ENCODE measurements at places on chromosomes 3 and 15. TPM values are rescaled to one million over a fixed set of nuclear protein-coding genes. Genes with fewer than 3 reads are reported as not detected.

DNA sequence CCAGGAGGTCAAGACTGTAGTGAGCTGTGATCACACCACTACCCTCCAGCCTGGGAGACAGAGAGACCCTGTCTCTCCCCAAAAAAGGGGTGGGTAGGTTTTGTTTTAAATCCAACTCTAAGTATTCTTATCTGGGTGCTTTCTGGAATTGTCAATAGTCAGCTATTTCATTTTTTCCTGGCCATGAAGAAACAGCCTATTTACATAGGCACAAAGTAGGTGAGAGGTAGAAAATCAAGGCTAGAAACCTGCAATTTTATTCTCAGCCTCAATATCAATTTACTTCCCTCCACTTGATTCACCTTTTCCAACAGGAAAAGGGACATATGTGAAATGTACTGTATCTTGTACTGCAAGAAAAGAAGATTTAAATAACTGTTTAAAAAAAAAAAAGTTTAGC lies 45.9 kb downstream of the CSNK1G1 start:
- no peak for DNase-seq
- H3K27ac ChIP-seq, result no peak overlapping the region
- peaks cover 5% of the 10 kb centered on the region for H3K4me1 ChIP-seq
- no peak overlapping the region for H3K4me3 ChIP-seq
- H3K36me3 ChIP-seq, result no peaks in the 10 kb centered on the region

GRCh38 chr3:120661106-120661905 lies 20.7 kb downstream of the HGD start:
- no peak overlapping the region for H3K4me3 ChIP-seq
- no peak overlapping the region for H3K27ac ChIP-seq
- no peaks in the 10 kb centered on the region for H3K27me3 ChIP-seq
- peaks cover 10% of the 10 kb centered on the region for H3K4me1 ChIP-seq

DNA sequence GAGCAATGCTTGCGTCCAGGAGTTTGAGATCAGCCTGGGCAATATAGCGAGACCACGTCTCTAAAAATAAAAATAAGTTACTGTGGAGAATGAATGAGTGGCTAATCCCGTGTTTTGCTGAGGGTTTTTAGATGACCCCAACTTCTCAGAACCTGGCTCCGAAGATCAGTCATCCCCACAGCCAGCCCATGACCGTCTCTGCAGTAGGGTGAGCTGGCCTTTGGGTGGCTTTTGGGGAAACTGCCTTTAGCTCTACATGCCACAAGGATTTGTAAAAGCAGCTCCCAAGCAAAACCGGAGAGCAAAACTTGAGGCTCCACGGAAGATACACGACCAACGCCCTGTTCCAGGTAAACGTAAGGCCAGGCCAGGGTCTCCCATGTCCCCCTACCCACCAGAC lies 39.2 kb upstream of the TFRC start:
- no peak overlapping the region for H3K27ac ChIP-seq
- H3K27me3 ChIP-seq, result no peaks in the 10 kb centered on the region
- H3K4me3 ChIP-seq, result no peak overlapping the region
- no peaks in the 10 kb centered on the region for H3K36me3 ChIP-seq
- no peak for DNase-seq

DNA sequence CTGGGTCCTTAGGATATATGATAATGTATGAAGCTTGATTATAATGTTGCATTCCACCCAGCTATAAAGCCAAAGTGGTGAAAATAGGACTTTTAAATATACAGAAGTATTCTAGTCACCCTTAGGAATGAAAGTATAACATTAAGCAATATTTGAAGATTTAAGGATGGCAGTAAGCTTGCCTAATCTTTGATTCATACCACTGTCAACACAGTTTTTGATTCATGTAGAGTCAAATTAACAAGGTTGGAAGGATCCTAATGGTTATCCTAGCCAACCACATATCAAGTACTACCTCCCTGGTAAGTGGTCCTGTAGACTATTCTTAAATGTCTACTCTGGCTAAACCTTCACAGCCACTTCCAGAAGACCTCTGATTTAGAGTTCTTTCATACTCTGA lies 18.6 kb downstream of the ARIH1 start:
- peaks cover 86% of the 10 kb centered on the region for H3K4me1 ChIP-seq
- DNase-seq, result no peak
- no peaks in the 10 kb centered on the region for H3K27me3 ChIP-seq

ARGFX gene
- total RNA-seq, result not detected

ATP1B3 gene
- total RNA-seq, result 46.4 TPM
